ENCODE measurements at places on chromosomes 2 and 18.

- H3K4me3 ChIP-seq: no peak overlapping the region
- H3K27me3 ChIP-seq: peaks cover 14% of the 10 kb centered on the region
- H3K36me3 ChIP-seq: no peaks in the 10 kb centered on the region
- no peak overlapping the region for H3K27ac ChIP-seq
- H3K4me1 ChIP-seq: no peaks in the 10 kb centered on the region
These were observed 52.9 kb downstream of the DPYSL5 start for GRCh38 chr2:26900831-26901321.

- H3K36me3 ChIP-seq: no peaks in the 10 kb centered on the region
- no peak overlapping the region for H3K4me3 ChIP-seq
- no peaks in the 10 kb centered on the region for H3K27me3 ChIP-seq
- DNase-seq: no peak
- H3K4me1 ChIP-seq: no peaks in the 10 kb centered on the region
These were observed 94.0 kb upstream of the ITGA6 start for GRCh38 chr2:172333235-172333977.

- H3K27me3 ChIP-seq: no peaks in the 10 kb centered on the region
- peaks cover 28% of the 10 kb centered on the region for H3K4me1 ChIP-seq
- H3K27ac ChIP-seq: peak overlapping the region; percentile 96
- peaks cover 3% of the 10 kb centered on the region for H3K36me3 ChIP-seq
- peak overlapping the region; percentile 95 for H3K4me3 ChIP-seq
These were observed 40.1 kb upstream of the AKAIN1 start for GRCh38 chr18:5237083-5237722.

DNA sequence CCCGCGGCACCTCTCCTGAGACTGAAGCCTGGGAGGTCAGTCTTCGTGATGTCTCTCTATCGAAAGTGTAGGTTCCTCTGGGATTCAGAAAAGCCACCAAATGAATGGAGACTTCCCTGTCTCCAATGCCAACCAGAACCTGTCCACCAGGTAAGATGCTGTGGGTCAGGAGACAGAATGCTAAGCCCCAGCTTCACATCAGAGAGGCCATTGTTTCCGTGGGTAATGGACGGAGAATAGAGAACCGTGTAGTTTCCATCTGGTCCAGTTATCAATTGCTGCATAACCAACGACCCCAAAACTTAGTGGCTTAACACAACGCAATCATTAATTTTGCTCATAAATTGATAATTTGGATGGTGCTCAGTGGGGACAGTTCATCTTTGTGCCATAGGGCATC lies 93.5 kb downstream of the DDX1 start:
- H3K36me3 ChIP-seq: no peaks in the 10 kb centered on the region
- H3K27me3 ChIP-seq: no peaks in the 10 kb centered on the region
- no peak for DNase-seq
- no peak overlapping the region for H3K27ac ChIP-seq

DNA sequence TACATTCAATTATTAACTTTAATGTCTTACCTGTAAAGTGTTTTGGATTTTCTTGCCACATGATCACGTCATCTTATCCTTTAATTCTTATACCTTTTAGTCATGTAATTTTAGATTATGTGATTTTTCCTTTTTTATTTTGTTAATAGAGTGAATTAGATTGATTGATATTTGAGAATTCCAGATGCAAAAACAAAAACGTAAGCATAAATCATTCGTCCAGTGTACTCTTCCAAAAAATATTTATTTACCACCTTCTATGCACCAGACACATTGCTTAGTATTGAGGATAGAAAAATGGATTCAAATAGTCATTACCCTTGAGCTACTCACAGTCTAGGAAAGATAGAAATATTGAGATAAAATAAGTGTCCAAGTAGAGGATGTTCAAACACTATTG lies 249.6 kb downstream of the PDE11A start:
- H3K4me3 ChIP-seq: no peak overlapping the region
- no peaks in the 10 kb centered on the region for H3K27me3 ChIP-seq
- H3K27ac ChIP-seq: no peak overlapping the region
- H3K4me1 ChIP-seq: no peaks in the 10 kb centered on the region

- no peaks in the 10 kb centered on the region for H3K36me3 ChIP-seq
- no peak overlapping the region for H3K27ac ChIP-seq
- no peaks in the 10 kb centered on the region for H3K27me3 ChIP-seq
- peaks cover 34% of the 10 kb centered on the region for H3K4me1 ChIP-seq
- H3K4me3 ChIP-seq: peak overlapping the region; percentile 15
These were observed 15.8 kb downstream of the TSHZ1 start for GRCh38 chr18:75226286-75226955.

DNA sequence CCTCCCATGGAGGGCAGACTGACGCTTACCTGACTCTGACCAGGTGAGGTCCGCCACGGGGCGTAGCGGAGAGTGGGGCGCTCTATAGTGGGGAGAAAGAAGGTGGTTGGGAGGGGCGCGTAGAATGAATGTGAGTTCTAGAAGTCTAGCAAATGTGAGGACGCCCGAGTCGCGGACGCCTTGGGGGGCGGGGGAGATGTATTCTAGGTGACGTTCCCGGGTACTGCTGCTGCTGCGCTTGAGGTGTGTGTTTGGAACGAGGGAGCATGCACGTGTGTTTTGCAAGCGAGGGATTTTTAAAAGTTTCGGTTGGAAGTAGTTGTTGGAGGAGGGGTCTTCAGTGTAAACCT lies 758 bp downstream of the RIF1 start:
- DNase-seq: peak; percentile 41
- peak overlapping the region; percentile 94 for H3K4me3 ChIP-seq
- H3K27ac ChIP-seq: peak overlapping the region; percentile 88
- peaks cover 11% of the 10 kb centered on the region for H3K4me1 ChIP-seq
- H3K36me3 ChIP-seq: peaks cover 25% of the 10 kb centered on the region
- no peaks in the 10 kb centered on the region for H3K27me3 ChIP-seq

GRCh38 chr18:3044931-3045698 lies 32.2 kb upstream of the LPIN2 start:
- H3K27me3 ChIP-seq: no peaks in the 10 kb centered on the region
- H3K27ac ChIP-seq: no peak overlapping the region
- no peaks in the 10 kb centered on the region for H3K36me3 ChIP-seq
- no peak overlapping the region for H3K4me3 ChIP-seq
- H3K4me1 ChIP-seq: no peaks in the 10 kb centered on the region

- peaks cover 4% of the 10 kb centered on the region for H3K27me3 ChIP-seq
- no peak overlapping the region for H3K4me3 ChIP-seq
- H3K4me1 ChIP-seq: no peaks in the 10 kb centered on the region
- no peak overlapping the region for H3K27ac ChIP-seq
- H3K36me3 ChIP-seq: no peaks in the 10 kb centered on the region
These were observed 118.9 kb upstream of the ARL5A start for GRCh38 chr2:151946899-151947812.

- no peak overlapping the region for H3K4me3 ChIP-seq
- H3K4me1 ChIP-seq: no peaks in the 10 kb centered on the region
- H3K27me3 ChIP-seq: no peaks in the 10 kb centered on the region
- DNase-seq: no peak
These were observed 190.4 kb upstream of the KYNU start for GRCh38 chr2:142687075-142687474.

DNA sequence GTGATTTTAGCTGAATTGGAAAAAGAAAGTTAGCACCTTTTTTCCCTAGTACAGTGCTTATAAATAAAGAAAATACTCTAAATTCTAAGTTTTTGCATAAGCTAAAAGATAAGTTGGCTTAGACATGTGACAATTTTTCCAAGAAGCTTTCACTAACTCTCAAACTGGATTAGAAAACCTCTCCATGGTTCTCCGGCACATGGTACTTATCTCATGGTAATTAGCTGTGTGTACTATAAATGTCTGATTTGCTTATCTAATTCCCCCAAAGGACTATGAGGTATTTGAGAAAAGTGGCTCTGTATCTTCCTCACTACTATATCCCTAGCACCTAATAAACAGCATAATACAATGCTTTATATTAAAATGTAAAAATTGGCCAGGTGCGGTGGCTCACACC lies 71.1 kb downstream of the ROCK1 start:
- H3K27ac ChIP-seq: no peak overlapping the region
- H3K4me3 ChIP-seq: no peak overlapping the region
- peaks cover 4% of the 10 kb centered on the region for H3K36me3 ChIP-seq
- no peaks in the 10 kb centered on the region for H3K27me3 ChIP-seq
- no peaks in the 10 kb centered on the region for H3K4me1 ChIP-seq

- H3K4me3 ChIP-seq: no peak overlapping the region
- DNase-seq: no peak
- H3K4me1 ChIP-seq: peaks cover 66% of the 10 kb centered on the region
These were observed 114.8 kb upstream of the EPC2 start for GRCh38 chr2:148529745-148530144.

Measured in T-cell (primary cell).